NCI-H1436 treated with DMSO at 0.1 percent for 48 hours (cell line): ENCODE measurements at places on chromosomes 16 and 17.

GRCh38 chr17:79982986-79983385 lies 52.7 kb downstream of the TBC1D16 start:
- DNase-seq, result no peak

GRCh38 chr17:77318021-77318420 lies 177.3 kb downstream of the SEC14L1 start:
- DNase-seq, result no peak

- no peak for DNase-seq
Observed at GRCh38 chr16:88633684-88634140, 4.7 kb upstream of the IL17C start.

GRCh38 chr17:83124871-83125514 lies 45.6 kb downstream of the METRNL start:
- no peak for DNase-seq

DNA sequence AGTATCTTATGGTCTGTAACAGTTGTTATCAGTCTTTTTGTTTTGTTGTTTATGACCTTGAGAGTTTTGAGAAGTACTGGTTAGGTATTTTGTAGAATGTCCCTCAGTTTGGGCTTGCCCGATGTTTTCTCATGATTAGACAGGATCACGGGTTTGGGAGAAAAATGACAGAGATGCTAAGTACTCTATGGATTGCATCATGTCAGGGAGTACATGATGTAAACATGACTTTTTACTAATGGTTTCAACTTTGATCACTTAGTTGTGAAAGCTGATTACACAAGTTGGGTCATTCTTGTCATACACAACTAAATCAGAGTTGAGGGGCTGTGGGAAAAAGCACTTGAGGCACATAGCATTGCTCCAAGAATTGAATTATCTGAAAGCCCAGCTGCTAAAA lies 94.7 kb upstream of the SIAH1 start:
- DNase-seq, result no peak

GRCh38 chr16:50884066-50884860 lies 142.4 kb downstream of the CYLD start:
- DNase-seq, result no peak

DNA sequence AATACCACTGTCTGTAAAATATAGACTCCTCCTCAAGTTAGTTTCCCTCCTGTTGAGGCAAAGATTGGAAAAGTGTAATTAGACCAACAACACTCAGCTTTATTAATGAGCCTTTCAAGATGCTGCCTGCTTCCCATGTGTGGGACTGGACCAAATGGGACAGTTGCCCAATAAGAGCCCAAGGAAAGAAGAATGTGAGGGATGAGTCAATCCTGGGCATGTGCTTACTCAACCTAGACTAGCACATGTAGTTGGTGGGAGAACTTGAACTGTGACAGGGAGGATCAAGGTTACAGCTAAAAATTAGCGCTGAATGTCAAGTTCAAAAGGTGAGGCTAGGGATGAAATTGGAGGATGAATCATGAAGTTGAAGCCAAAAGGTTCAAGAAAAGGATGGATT lies 435.5 kb downstream of the CA10 start:
- DNase-seq, result no peak

GRCh38 chr17:40064971-40065768 lies 2.4 kb downstream of the THRA start:
- DNase-seq, result no peak

- DNase-seq, result no peak
Observed at GRCh38 chr17:71251951-71252350, 868.9 kb upstream of the SOX9 start.

DNA sequence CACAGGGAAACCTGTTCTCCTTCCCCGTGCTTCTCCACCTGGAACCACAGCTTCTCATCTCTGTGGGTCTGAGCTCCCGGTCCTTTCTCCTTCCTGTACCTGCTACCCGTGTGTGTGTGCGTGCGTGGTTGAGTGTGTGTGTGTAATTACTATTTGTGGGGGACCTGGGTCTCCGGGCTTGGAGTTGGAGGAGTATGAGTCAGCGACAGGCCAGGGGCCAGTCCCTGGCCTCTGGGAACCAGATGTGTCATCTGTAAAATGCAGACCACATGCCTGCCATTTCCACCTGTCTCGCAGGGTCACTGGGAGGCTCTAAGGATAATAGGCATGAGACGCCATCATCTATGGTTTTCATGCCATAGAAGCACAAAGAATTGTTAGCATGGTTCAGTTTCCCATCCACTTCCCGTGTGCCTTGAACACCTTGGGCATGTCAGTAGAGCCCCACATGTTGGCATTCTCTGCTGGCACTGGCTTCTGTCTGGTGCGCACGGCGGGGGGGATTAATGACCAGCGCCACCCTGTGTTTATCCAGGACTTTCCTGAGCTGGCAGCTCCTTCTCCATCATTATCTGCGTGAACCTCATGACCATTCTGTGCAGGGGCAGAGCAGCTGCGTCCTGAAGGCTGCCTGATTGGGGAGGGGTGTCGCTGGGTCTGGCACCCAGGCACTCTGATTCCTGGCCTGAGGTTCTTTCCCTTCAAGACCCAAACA lies 1.5 kb downstream of the ZNF205 start:
- no peak for DNase-seq

GRCh38 chr17:39801055-39801454 lies 63.1 kb downstream of the IKZF3 start:
- no peak for DNase-seq

DNA sequence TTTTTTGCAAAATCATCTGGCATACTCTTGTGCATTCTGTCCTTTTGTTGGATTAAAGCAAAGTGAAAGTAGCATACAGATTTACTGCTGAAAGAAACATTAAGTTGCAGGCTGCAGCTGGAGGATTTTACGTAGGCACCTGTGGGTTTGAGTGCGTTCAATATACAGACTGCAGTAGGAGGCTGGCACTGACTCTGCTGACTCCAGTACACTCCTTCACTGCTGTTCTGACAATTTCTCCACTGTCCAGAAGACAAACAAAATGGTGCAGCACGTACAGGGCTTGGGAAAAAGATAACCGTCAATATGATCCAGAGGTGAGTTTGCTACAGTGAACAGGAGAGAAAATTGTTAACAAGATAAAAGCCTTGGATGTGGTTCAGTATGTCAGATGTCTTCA lies 73.3 kb downstream of the TANC2 start:
- no peak for DNase-seq

DNA sequence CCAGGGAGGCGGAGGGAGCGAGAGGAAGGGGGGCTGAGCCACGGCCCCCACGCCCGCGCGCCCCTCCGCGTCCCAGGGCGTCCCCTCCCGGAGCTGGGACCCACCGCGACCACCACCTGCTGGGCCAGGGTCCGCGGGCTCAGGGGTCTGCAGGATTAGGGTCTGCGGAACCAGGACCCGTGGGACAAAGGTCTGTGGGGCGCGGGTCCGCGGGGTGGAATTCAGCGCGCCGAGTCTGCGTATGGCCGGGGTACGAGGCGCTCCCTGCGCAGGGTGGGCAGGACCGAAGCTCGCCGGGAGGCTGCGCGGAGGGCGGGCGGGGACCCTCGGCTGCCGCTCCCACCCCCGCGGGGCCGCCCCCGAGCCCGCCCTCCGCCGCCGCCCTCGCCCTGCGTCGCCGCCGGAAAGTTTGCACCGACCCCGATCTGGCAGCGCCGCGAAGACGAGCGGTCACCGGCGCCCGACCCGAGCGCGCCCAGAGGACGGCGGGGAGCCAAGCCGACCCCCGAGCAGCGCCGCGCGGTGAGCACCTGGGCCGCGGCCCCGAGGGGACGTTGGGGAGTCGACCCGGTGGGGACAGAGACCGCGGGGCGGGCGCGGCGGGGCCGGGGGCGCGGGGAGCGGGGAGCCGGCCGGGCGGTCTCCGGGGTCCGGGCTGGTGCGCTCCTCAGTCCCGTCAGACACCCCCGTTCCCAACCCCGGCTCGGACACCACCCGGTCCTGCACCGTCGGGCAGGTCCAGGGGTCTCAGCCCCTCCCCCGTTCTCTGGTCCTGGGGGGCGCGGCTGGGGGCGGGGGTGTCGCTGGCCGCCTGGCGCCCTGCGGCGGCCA lies at the start of gene GCGR:
TSS of gene GCGR (plus strand) at position 423 of the 831 bp plus-strand sequence. CDS start 4,869 bp downstream, outside the sequence.
- DNase-seq, result no peak

DNA sequence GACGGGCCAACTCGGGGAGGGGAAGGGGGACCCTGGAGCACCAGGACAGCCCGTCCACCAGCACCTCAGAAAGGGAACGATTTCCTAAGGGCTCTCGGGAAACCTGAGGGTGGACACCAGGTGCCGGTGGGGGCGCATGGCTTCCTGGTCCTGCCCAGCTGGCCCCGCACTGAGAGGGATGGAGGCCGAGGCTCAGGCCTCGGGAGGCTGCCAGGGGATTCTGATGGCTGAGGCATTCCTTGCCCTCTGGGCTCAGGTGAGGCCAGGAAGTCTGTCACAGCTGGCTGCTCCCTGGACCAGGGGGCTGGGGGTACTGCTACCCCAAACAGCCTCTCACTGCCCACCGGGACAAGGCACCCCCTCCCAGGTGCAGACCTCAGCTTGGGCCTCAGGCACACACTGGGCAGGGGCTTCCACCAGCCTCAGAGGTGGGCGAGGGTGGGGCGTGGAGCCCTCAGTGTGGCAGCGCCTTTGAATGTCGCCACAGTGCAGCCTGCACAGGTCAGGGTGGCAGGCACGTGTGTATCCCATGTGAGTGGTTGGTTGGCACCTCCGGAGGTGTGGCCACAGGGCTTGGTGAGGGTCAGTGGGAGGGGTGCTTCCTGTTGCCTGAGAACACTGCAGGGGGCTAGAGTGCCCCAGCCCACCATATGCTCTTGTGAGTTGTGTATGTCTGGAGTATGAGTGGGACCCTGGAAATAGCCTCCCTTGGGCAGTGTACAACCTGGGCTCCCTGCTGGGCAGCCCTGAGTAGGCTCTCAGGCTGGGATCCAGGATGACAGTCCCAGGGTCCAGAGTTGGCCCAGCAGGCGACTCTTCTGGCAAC lies 3.9 kb upstream of the FSCN2 start:
- no peak for DNase-seq

DNA sequence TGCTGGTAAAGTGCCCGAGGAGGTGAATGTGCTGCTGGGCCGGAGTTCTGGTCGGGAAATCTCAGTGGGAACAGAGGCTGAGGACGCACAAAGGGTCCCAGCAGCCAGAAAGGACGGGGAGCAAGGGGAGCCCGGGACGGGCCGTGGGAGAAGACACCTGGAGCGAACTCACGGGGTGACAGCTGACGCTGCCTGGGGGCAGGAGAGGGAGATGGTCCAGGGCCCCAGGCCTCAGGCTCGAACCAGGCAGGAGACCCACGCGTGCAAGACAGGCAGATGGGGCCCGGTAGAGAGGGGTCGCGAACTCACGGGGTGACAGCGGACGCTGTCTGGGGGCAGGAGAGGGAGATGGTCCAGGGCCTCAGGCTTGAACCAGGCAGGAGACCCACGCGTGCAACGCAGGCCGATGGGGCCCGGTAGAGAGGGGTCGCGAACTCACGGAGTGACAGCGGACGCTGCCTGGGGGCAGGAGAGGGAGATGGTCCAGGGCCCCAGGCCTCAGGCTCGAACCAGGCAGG lies 72.9 kb downstream of the METRNL start:
- DNase-seq, result no peak

DNA sequence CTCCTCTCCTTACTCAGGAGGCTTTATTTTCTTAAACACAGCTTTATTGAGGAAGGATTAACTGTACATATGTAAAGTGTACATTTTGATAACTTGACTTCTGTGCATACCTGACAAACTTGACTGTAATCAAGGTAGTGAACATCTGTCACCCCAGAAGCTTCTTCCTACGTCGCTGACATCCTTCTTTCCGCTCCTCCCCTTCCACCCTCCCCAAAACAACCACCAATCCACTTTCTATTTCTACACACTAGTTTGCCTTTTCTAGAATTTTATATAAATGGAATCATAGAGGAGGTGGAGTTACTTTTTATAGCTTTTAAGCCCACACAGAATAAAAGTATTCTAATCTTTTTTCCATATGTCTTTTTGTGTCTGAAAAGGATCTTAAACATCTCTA lies 225.2 kb upstream of the RBFOX1 start:
- DNase-seq, result no peak

DNA sequence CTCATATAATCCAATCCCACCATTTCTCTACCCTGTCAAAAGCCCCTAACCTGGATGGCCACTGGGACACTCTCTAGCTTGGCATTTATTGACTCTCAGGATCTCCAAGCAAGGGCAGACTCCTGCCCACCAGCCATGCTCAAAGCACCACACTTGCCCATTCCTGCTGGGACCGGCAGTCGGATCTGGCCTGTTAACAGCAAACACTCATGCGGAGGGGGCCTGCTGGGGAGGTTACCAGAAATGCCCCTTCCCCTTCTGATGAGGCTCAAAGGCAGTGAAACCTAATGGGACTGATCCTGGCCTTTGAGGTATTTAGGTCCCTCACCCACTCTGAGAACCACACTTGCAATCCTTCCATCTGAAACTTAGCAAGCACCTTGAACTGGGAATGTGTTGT lies 6.5 kb upstream of the CCL1 start:
- DNase-seq, result no peak

GRCh38 chr17:17059301-17059890 lies 17.1 kb downstream of the MPRIP start:
- no peak for DNase-seq

- no peak for DNase-seq
Observed at GRCh38 chr17:81926451-81927151, 934 bp downstream of the MAFG start.

DNA sequence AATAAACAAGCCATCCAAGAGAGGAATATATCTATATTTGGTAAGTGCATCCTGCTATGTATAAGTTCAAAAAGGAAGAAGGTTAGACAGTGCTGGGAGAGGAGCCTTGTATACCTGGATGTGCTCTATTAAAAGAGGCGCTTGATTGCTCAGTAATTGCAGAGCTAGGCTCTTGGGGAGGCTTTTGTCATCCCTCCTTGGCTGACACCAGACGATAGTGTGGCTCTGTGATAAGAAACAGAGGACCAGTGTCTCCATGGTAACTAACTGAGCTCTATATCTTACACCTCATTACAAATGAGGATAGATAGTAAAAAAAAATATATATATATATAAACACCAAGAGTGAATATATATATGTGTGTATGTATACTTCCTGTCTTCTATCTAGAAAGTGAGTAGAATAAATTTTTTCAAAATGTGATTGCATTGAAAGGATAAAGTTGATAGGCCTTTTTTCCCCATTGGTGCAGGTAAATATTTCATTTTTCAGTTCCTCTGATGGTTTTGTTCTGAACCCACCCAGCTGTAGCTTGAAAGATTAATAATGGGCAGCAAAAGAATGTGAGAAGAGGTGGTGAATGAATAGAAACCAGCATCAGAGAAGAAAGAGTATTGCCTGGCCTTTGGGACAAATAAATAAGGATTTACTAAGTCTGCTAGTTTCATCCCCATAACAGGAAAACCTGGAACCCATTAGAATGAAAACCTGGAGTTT lies 303.7 kb downstream of the ZFHX3 start:
- DNase-seq, result no peak

GRCh38 chr16:56303066-56303715 lies 111.9 kb downstream of the GNAO1 start:
- DNase-seq, result no peak

- DNase-seq, result no peak
Observed at GRCh38 chr17:67452681-67453554, 75.8 kb downstream of the PITPNC1 start.

GRCh38 chr16:17331071-17331607 lies 139.6 kb downstream of the XYLT1 start:
- DNase-seq, result no peak

GRCh38 chr16:23575834-23576233 lies 18.3 kb downstream of the UBFD1 start:
- DNase-seq, result no peak
